ENCODE measurements at places on chromosomes 1 and 21.

- DNase-seq, result no peak
These were observed 10.2 kb downstream of the SLC45A3 start for GRCh38 chr1:205670150-205670446.

- no peak for DNase-seq
These were observed 229.9 kb downstream of the AKT3 start for GRCh38 chr1:243620096-243620495.

DNA sequence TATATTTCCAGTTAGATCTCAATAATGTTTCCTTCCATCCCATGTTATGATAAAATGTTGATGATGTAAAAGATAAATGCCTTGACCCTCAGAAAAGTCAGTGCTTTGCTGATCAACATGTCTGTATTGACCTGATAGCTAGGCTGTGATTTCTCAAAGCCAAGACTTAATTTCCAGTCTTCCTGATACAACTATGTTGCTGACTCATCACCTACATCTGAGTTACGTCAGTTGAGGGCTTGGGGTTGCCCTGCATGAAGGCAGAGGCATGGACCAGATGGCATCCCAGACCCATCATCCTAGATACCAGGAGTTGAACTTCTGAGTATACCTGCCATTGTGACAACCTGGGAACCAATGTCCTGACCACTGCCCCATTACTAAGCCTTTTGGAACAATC is 4.8 kb downstream of the LCE1D start:
- no peak for DNase-seq

DNA sequence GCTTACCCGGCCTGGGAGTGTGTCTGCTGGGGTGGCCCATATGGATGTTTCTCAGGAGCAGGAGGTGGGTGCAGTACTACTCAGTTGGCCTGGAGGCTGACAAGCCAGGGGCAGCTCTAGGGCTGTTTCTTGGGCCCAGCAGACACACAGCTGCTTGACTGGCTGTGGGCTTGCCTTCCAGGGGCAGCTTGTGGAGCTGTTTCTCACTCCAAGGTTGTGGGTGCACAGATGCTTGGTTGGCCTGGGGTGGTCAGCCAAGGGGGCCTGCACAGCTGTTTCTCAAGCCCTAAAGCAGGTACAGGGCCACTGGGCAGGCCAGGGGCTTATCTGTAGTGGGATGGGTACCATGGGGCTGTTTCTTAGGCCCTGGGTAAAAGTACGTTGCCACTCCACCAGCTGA is 1078.1 kb upstream of the ADGRL2 start:
- DNase-seq, result no peak

- DNase-seq, result no peak
These were observed 311.3 kb downstream of the TGFB2 start for GRCh38 chr1:218656301-218657037.

DNA sequence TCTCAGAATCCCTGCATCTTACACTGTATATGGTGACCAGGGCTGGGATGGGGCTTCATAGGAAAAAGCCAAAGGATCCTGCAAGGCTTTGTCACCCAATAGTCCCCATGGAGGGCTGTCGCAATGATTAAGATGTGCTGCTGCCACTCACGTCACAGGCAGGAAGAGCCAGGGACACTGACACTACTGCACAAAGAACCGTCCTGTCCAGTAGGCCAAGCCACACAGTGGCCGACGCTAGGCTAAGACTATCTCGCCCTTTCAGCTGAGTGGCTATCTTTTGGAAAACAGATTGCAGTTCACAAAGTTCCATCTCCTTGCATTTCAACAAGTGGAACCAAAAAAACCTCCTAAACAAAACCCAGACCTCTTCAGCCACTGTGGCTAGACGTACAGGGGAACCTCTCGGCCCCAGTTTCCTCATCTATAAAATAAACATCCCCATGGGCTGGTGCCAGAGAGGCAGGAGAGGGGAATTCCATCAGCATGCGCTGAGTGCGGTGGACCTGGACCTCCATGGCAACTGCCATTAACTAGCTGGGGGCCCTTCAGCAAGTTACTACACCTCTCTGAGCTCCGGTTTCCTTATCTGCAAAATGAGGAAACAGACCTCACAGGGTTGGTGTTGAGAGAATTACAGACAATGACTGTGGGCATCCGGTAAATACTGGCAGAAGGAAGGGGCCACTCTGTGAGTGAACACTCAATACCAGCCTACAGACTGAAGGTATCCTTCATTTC is 8.7 kb downstream of the CAPZB start:
- DNase-seq, result peak; percentile 19

DNA sequence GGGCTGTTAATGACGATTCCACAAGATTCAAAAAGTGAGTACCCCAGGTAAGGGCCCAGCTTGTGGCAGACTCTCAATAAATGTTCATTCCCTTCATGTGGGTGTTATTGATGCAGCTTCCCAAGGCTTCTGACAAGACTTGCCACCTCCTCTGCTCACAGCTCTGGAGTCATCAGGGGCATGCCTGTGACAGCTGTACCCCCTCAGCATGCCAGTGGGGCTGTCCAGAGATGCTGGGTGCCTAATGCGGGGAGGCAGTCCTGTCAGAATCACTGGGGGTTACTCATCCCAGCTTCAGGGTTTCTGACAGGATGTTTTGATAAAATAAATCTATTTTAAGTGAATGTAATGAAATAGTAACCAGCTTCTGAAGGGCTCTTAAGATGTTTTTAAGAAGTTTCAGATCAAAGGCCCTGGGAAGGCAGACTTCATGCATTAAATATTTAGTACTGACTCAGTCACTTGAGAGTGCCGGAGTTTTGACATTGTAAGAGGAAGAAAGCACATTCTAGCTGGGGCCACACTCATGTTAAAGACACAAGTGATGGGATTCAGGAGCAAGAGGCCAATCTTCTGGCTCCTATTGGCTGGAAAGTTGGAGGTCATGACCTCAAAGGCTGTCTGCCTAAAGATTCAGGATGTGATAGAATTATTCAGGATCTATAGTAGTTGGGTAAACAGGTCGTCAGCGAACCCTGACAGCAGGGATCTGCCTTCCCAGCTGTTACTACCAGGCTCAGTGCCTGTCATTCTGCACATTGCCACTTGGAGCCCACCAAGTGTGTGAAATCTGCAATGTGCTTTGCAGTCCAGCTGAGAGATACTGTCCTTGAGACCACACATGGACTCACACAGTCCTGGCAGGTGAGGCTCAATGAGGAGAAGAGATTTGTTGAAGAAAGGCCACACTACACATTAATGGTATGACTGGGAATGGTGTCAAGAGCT is 239.6 kb upstream of the BEND5 start:
- DNase-seq, result no peak

- DNase-seq, result peak; percentile 26
These were observed 866.3 kb upstream of the B3GALT2 start for GRCh38 chr1:194052514-194053338.

DNA sequence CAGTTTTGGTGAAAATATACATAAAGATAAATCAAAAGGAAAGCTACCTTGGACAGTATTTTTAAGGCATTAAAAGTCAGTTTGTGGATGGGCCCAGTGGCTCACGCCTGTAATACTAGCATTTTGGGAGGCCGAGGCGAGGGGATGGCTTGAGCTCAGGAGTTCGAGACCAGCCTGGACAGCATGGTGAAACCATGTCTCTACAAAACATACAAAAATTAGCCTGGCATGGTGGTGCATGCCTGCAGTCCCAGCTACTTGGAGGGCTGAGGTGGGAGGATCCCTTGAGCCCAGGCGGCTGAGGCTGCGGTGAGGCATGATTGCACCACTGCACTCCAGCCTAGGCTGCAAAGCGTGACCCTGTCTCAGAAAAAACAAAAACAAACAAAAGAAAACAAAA is 1253.8 kb downstream of the MRPL39 start:
- DNase-seq, result no peak

DNA sequence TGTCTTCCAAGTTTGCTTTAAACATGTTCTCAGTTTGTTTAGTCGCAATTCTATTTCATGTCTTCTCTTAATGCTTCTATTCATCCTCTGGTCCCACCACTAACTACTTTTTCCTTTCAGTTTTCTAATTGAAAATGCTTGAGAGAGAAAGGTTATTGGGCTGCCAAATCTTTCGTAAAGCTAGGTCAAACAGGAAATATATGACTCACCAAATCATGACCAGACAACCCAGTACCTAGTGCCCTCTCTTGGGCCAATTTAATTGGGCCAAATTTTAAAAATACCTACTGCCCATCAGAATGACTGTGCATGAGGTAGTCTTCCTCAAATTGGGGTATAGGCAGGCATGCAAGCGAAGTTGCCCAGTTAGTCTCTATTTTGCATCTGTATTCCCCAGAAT is 295.4 kb upstream of the PBX1 start:
- DNase-seq, result no peak

- no peak for DNase-seq
These were observed 145.0 kb downstream of the DHRS3 start for GRCh38 chr1:12472798-12473551.

DNA sequence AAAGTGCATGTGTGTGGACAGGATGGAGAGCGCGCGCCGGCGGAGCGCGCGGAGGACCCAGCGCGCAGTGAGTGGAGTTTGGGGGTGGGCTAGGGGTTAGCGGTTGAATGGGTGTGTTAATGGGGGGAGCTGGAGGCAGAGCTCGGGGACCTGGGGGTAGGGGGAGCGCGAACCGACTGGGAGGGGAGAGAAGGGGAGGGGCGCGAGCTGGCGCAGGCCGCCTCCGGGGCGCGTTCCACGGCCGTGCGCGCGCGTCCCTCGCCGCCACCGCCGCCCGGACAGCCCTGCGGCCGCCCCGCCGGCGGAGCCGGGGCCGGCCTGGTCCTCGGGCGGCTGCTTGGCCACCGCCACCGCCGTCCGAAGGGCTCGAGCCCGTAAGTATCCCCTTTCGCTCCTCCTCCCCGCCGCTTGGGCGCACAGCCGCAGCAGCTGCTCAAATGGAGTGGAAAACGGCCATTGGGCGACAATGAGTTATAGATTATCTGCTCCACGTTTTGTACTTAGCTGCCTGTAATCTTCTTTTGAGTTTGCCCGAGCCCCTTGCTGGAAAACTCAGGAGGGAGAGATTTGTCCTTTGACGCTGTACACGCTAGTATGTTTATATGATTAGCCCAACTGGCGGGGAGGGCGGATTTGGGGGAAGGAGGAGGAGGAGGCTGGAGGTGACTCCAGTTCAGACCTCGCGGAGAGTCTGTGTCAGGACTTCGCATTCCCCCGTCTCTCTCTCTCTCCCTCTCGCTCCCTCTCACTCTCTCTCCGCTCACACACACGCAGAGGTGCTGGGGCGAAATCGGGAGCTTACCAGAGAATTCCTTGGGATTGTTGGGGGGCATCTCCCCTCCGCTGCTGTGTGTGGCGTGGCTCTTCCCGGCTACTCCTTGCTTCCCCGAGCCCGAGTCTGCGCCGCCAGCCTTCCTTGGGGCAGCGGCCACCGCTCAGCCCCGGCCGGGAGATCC is at the start of gene ADGRL2:
TSS of gene ADGRL2 (plus strand) at position 240 of the 956 bp plus-strand sequence. CDS start 36,051 bp downstream, outside the sequence.
- no peak for DNase-seq

GRCh38 chr1:26705788-26706311 is 10.0 kb downstream of the ARID1A start:
- peak; percentile 24 for DNase-seq

DNA sequence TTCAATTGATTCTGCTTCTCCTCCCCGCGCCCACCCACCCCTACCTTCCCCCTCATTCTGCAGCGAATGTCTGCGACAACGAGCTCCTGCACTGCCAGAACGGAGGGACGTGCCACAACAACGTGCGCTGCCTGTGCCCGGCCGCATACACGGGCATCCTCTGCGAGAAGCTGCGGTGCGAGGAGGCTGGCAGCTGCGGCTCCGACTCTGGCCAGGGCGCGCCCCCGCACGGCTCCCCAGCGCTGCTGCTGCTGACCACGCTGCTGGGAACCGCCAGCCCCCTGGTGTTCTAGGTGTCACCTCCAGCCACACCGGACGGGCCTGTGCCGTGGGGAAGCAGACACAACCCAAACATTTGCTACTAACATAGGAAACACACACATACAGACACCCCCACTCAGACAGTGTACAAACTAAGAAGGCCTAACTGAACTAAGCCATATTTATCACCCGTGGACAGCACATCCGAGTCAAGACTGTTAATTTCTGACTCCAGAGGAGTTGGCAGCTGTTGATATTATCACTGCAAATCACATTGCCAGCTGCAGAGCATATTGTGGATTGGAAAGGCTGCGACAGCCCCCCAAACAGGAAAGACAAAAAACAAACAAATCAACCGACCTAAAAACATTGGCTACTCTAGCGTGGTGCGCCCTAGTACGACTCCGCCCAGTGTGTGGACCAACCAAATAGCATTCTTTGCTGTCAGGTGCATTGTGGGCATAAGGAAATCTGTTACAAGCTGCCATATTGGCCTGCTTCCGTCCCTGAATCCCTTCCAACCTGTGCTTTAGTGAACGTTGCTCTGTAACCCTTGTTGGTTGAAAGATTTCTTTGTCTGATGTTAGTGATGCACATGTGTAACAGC is 339.9 kb downstream of the NTNG1 start:
- DNase-seq, result no peak

DNA sequence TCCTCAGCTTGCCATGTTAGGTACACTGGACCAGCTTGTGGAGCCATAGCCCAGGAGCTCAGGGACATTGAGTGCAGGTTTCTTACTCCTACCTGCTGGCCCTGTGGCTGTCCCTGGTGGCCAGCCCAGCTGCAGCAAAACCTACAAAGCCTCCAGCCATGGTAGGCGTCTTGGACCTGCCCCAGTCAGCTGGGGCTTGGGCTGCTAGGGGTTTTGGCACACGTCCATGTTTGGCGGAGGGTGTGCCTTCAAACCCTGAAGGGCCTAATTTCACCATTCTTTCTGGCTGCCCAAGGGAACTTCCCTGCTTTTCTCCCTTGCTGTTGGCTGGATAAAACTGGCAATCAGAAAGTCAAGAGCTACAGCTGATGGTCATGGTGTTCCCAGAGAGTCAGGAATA is 25.4 kb downstream of the HMGCS2 start:
- no peak for DNase-seq

- no peak for DNase-seq
These were observed 259.2 kb downstream of the TOMM20 start for GRCh38 chr1:234869182-234870019.

- no peak for DNase-seq
These were observed 26.1 kb downstream of the PKP1 start for GRCh38 chr1:201309416-201309815.

- DNase-seq, result no peak
These were observed 1.1 kb downstream of the PLEKHA6 start for GRCh38 chr1:204358605-204359004.

DNA sequence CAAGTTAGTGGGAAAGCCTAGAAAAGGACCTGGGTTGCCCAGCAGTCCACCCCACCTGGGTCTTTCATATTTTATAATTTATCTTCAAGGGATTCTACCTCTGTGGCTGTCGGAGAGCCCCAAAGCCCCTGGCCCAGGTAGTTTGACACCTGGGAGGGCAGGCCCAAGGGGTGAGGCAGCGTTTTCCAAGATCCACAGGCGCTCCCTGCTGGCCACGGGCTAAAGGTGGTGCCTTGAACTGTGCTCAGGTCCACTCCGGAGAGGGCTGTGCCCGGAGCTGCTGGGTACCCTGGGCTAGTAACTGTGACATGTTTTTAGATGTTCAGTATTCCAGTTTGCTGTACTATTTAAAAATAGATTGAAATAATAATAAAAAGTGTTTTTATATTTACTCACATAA is 37.2 kb upstream of the CRNN start:
- DNase-seq, result no peak

DNA sequence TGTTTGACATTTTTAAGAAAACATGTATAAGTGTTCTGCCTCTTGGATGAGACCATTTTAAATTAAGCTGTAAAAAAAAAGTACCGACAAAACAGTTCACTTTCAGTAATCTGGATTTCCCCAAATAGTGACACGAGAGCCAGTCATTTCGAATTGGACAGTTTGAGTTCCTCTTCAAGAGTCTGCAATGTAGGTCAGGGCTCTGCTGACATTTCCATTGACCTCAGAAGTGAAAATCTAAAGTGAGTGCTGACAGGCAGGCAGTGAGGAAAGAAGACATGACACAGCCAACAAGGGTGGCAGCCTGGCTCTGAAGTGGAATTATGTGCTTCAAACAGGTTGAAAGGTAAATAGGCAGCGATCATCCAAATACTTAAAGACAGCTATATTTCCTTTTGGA is at the start of gene IL23R:
TSS of gene IL23R (plus strand) at position 259 of the 400 bp plus-strand sequence. CDS start 1,667 bp downstream, outside the sequence.
- DNase-seq, result peak; percentile 59

All from CD4-positive, CD25-positive, alpha-beta regulatory T cell (primary cell).